NCI-H1105 (cell line): ENCODE measurements at places on chromosomes 2 and 18.

DNA sequence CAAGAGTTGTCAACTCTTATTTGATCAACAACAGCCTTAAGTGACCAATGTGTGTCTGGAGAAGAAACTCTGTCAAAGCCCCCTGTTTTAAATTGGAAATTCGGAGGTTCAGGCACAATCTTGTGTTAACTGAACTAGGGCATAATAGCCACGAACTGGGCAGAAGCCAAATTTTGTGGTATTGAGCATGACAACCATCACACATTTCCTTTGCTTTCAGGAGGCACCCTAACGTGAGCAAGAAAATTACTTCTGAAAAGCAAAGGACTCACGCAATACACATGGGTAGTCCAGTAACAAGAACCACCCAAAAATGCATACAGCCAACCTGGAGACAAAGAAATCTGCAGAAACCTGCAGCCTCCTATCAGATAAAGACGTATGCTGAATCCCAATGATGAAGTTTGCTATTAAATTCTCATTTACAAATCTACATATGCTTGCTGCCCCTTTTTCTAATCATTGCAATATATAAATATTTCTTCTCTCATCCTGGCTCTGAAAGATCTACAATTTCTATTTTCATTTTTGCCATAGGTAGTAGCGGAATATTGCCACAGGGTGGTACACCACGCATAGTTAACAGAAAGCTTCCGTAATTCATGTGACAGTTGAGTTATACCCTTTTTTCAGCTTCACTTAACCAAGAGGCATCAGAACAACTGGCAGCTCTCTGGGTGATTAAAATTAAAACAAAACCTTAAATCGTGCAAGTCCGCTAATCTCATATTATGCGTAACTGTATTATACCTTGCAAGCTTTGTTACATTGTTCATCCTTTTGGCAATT is 495.8 kb downstream of the NRXN1 start:
- DNase-seq = peak; percentile 40

GRCh38 chr2:241933179-241933911 is 63.8 kb downstream of the RTP5 start:
- no peak for DNase-seq

- no peak for DNase-seq
These were observed 240.6 kb downstream of the SOX11 start for GRCh38 chr2:5932556-5933469.

GRCh38 chr2:238380785-238381184 is 45.9 kb upstream of the ASB1 start:
- DNase-seq = no peak

GRCh38 chr2:206204710-206205109 is 45.0 kb downstream of the EEF1B2 start:
- no peak for DNase-seq

- DNase-seq = no peak
These were observed 300.9 kb downstream of the TXNL1 start for GRCh38 chr18:56337507-56337906.

DNA sequence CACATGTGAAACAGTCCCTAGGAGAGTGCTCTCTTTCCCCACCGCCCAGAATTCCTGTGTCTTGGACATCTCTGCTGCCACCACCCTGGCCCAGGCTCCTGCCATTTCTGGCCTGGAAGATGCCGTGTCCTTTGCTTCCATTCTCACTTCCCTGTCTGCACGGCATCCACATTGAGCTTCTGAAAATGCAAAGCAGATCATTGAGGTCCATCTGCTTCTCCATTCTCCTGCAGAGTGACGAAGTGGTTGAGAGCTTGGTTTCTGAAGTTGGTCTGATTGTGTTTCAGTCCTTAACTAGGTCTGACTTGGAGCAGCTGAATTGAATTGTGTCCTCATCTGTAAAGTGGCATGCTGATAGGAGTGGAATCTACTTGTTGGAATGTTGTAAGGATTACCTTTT is 98.7 kb upstream of the MGAT5 start:
- no peak for DNase-seq

- no peak for DNase-seq
These were observed 287.0 kb downstream of the SP3 start for GRCh38 chr2:173678186-173678585.

DNA sequence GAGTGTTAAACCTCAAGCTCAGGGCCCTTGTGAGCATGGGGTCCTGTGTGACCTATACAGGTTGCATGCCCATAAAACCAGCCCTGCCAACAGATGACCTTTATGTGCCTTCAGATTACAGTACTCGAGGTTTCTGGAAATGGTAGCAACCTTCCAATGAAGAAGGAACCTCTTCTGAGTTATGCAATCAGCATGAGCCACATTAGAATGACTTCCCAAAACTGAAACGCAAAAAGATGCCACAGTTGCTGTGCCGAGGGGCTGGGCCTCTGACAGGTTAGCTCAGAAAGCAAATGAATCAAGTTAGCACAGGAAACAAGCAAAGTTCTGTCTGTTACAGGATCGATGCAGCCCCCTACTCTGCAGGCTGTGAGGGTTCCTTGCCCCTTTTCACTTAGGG is 37.7 kb downstream of the TGFA start:
- DNase-seq = no peak

DNA sequence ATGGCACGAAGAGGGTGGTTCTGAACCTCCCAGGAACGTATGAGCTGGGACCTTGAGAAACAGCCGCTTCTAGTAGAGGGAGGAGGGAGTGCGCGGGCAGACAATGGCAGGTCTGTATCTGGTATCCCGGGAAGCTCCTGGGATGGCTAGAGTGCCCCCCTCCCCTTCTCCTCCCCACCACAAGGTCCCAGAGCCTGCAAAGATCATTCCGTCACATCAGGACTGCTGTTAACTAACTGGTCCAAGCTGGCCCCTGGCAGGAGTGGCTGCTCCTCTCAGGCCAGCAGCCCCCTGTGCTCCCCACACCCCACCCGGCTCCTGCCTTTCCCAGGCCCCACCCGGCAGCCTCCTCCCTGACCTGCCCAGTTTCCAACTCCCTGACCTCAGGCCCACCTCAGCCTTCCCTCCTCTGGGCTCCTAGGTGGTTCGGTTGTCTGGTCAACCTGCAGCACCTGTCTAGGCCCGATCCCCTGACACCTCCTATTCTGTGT is 75.0 kb downstream of the TPO start:
- DNase-seq = no peak

- DNase-seq = no peak
These were observed 82.6 kb downstream of the SP100 start for GRCh38 chr2:230498506-230499107.

GRCh38 chr2:23532391-23533337 is 147.7 kb downstream of the KLHL29 start:
- DNase-seq = peak; percentile 83

DNA sequence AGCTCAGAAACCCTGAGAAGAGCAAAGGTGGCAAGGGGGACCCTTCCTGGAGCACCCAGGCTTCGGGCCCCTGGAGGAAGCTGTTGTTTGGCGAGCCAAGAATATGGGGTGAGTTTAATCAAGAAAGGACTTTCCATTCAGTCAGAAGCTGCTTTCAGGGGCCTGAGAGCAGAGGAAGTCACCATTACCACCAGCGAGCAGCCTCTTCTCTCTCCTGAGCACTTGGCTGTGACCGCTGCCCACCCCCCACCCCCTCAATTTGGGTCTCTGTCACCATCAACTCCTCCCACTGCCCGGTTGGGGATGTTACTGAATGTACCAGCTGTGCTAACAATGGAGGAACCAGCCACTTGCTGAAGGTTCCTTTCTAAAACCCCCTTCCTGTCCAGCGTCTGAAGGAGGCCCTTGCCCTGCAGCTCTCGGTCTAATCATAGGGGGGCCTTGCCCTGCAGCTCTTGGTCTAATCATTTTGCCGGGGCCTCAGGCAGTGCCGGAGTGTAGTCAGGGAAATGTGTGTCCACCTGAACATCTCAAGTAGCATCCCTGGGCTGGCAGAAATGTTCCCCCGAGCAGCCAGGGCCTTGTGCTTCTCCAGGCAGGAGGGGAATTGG is 943 bp downstream of the INPP5D start:
- DNase-seq = no peak

DNA sequence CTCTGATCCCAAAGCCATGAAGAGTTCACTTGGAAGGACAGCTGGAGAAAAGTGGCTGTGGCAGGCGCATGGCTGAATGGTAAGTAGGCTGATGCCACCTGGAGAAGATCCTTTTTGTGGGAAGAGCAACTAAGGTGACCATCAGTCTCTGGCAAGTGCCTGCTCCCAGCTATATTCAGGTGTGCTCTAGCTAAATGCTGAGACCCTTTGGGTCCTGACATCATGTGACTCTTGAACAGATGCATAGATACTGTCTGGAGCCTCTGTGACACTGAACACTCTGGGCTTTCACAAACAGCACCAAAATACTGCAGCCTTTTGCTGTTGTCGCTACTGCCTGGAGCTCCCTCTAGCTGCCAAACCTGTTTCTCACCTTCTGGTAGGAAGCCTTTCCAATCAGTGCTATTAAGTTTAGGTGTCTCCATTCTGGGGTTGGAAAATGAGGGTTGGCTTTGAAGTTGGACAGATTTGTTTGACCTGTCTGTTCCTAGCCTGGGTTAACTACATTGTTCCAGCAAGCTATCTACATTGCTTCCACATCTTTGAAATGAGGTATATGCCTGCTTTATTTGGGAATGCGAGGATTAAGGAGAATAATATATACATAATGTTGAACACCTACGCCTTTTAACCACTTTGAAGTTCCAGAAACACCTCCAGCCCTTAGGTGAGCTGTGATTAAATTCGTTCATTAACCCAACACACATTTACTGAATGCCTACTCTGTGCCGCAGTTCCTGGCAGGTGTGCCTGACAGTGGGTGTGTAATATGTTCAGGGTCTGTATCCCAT is 3.1 kb downstream of the EGR4 start:
- peak; percentile 46 for DNase-seq

- DNase-seq = no peak
These were observed 106.0 kb upstream of the FOSL2 start for GRCh38 chr2:28286678-28287077.

GRCh38 chr2:224671731-224672130 is 44.4 kb downstream of the CCDC195 start:
- DNase-seq = no peak

GRCh38 chr2:241857041-241857541 is 1.6 kb downstream of the PDCD1 start:
- no peak for DNase-seq

- DNase-seq = no peak
These were observed 354.8 kb downstream of the DCC start for GRCh38 chr18:52694804-52695203.

DNA sequence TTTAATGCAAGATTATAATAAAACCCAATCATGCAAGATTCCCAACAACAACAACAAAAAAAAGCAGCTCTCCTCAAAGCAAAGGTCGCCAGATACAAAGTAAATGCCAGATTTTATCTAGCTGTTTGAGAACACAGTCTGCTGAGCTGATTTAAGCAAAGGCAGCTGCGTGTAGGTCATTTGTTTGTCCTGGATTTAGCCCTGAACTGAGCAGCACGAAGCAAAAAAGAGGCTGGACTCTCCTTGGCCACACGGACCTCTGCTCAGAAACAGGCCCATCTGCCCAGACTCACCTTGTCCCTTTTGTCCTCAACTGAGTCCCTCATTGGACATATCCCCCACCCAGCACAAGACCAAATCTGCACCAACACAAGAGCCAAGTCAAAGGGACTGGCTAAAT is 91.5 kb downstream of the PID1 start:
- no peak for DNase-seq

DNA sequence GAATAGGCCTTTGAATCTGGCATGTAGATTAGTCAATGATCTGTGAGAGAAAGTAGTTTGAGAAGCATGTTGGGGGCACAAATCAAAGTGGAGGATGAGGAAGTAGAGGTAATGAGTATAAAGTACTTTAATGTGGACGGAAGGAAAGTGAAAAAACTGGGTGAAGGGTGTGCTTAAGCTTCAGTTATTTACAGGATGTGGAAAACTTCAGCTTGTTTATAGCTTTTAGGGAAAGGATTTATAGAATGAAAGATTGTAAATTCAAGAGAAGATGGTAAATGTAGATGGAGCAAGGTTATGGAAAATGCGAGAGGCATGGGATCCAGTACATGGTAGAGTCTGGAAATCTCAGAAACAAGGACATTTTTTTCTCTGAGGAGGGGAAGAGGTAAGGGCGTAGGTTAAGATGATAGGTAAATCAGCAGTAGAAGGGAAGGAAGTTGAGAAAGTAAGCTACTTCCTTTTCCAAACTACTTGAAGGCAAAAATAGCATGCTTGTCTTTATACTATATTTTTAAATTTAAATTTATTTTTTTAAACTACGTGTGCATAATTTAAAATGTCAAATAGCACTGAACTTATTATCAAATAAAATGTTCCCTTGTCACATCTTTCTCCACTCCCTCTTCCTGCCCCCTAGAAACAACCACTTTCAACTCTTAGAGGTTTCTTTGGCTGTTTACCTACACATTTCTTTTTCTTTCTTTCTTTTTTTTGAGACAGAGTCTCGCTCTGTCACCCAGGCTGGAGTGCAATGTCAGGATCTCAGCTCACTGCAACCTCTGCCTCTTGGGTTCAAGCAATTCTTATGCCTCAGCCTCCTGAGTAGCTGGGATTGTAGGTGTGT is 8.5 kb downstream of the FAM117B start:
- no peak for DNase-seq

DNA sequence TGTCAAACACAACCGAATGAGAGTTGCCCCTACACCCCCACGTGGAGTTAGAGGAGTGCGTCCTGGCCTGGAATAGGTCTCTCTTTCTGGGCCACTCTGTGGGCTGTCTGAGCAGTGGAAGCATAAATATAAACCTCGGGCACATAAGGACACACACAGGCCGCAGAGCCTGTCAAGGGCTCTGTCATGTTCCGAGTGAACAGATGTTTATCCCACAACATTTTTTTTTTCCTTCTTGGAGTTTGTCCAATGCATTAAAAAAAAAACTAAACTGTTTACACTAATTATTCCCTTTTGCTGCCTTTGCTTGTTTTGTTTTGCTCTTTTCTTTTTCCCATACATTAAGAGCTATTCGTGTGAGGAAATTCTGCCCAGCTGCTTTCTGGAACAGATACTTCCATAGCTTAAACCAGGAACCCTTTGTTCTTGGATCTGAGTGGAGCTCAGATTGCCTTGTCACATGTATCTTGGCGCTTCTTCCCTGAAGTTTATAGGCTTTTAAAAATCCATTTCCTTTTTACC is 228.3 kb upstream of the FOSL2 start:
- peak; percentile 25 for DNase-seq

DNA sequence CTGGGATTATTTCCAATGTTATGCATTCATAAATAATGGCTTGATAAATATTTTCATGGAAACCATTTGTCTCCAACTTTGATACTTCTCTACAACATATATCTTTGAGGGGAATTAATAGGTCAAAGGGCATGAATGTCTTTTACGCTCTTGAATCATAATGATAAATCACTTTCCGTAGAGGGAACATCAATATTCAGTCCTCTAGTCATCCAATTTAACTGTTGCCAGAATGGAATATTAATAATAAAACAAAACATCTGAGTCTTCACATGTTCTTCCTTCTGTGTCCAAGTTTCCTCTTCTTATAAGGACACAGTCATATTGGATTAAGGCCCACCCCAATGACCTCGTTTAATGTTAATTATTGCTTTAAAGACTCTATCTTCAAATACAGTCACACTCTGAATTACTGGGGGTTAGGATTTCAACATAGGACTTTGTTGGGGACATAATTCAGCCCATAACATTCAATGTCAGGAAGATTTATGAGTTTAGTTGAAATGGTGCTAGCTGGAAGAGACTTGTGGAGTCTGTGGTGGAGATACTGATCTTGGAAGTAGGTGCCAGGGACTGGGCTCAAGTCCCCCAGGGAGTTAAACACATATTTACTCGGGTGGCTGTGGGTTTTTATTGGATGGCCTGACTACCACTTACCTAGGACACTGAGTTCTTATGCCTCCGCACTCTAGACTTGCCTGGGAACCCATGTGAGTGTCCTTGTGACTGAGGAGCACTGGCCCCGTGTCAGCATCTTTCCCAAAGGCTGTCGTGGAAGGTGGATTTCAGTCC is 85.0 kb upstream of the SEC11C start:
- no peak for DNase-seq
